ENCODE measurements at places on chromosomes 13 and 19. TPM values are rescaled to one million over a fixed set of nuclear protein-coding genes. Genes with fewer than 3 reads are reported as not detected.
A peak's percentile ranks its signal among the peaks of the same experiment; 100 is the strongest.

The HCN2 gene
- 0.40 TPM for total RNA-seq

The PTOV1 gene
- total RNA-seq, result 249 TPM

GRCh38 chr19:4794971-4795370 is 3.4 kb downstream of the FEM1A start:
- DNase-seq, result no peak

DNA sequence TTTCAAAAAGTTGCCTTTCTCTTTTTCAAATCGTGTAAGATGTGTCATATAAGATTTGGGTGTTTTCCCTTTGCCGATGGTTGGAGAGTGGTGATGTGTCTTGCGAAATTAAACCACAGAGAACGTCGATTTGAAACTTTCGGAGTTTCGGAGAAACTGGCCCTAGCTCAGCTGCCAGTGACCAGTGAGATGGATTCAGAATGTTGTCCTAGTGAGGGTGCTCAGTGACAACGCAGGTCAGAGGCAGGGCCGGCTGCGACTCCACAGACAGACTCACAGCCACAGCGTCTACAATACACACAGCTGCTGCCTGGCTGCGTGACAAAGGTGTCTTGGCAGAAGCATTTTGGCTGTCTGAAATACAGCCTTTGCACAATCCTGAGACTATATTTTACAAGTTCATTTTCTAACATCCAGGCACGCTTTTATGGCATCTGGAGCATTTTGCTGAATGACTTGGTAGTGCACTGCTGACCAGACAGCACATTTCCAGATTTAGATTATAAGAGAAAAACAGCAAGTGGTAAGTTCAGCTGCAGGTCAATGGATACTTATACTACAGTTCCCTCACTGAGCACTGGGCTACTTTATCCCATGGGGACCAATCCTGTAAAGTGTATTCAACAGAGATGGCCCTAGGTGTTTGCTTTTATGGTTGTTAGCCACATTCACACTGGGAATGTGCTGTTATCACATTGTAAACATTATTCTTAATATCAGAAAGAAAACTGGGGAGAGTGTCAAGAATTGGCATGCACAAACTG is 207.5 kb downstream of the KCNRG start:
- DNase-seq, result peak; percentile 64

GRCh38 chr13:21076253-21076652 is 14.9 kb upstream of the LATS2 start:
- DNase-seq, result no peak

GRCh38 chr13:43389983-43390382 is 366.6 kb downstream of the DNAJC15 start:
- DNase-seq, result no peak

The CALR3 gene
- not detected for total RNA-seq

The RNF113B gene
- not detected for total RNA-seq

The KLK15 gene
- not detected for total RNA-seq

GRCh38 chr19:47122359-47123335 is 8.0 kb upstream of the SAE1 start:
- DNase-seq, result no peak

All from mucosa of gallbladder (tissue), 1 donor.